ENCODE measurements at places on chromosomes 2 and 18.

DNA sequence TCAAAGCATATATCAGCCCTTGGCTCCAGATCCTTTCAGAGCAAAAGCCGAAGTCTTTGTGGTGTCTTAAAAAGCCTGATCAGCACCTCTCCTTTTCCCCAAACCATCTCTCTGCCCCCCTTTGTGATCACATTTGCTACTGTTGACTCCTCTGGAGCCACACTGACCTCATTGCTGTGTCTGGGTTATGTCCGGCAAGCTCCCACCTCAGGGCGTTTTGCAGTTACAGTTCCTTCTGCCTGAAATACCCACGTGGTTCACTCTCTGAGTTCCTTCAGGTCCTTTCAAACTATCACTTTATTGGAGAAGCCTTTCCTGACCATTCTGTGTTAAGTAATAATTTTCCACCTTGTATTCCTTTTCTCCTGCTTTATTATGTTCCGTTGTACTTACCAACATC lies 11.8 kb downstream of the C2orf69 start:
- no peak for DNase-seq

GRCh38 chr2:12050396-12050795 lies 304.0 kb downstream of the LPIN1 start:
- no peak for DNase-seq

- no peak for DNase-seq
These were observed 37.2 kb upstream of the HPCAL1 start for GRCh38 chr2:10265329-10266132.

DNA sequence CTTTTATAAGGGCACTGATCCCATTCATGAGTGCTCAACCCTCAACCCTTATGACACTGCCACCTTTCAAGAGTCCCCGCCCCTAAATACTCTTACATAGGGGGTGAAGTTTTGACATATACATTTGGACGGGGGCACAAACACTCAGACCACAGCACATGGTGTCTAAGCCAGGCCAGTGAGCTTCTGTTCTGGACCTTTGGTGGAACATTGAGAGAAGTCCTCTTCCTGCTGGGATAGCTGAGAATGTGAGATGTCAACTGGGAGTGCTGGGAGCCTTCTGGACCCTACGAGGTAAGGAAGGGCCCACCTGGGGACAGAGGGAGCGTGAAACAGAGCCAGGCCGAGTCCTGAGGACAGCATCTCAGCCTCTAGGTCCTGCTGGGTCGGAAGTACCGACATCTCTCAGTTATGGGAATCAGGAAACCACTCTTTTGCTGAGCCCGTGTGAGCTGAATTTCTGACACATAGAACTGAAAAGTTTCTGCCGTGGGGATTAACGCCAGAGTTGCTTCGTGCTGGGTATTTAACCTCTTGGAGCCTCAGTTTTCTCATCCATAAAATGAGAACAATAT lies 114.9 kb downstream of the PDCL3 start:
- no peak for DNase-seq

DNA sequence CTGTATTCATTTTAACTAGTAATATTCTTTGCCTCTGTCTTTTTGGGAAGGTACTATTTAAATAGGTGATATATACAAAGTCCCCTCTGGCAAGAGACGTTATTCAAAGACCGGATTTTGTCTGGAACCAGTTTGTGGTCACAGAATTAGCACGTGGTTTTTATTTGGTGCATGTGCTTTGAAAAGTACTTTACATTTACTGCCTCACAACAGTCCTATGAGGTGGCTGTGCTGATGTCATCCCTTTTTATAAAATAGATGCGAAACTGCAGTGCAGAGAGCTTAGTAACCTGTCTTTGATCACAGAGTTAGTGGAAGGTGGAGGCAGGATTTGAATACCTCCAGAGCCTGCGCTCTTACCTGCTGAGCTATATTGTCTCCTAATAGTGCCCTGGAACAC lies 4.0 kb downstream of the LPIN1 start:
- DNase-seq: no peak

DNA sequence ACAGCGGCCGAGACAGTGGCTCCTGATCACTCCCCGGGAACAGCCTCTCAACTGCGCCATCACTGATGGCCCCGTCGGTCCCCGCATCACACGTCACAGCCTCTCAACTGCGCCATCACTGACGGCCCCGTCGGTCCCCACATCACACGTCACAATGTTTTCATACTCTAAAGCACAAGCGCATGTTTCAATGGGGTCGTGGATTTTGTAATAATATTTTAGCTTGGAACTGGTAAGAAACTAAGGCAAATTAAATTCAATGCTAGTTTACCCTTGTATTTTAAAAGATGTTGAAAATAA lies 44.2 kb upstream of the CTDP1 start:
- DNase-seq: no peak

GRCh38 chr18:75249672-75250470 lies 39.3 kb downstream of the TSHZ1 start:
- no peak for DNase-seq

- no peak for DNase-seq
These were observed 125.6 kb upstream of the LGALSL start for GRCh38 chr2:64328415-64328722.

DNA sequence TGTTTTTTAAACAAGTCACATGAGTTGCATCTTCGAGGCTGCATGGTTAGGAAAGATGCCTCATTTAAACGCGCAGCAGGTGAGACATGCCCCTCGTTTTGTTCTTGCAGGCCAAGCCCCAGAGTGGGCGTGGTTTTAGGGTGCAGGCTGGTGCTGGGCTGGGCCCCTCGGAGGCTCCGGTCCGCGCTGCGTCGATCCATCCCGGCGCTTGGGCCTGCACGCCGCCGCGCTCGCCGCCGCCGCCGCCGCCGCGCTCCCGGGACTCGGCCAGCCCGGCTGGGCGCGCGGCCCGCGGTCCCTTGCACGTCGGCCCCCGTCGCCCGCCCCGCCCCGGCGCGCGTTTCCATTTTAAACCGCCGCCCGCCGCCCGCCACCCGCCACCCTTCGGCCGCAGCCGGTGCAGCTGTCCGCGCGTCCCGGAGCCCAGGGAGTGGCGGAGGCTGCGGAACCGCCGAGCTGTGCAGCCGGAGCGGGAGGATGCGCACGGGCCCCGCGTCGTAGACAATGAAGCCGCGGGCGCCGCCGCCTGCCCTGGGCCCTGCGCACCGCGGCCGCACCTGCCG lies 175.5 kb downstream of the AGAP1 start:
- DNase-seq: peak; percentile 55

GRCh38 chr2:159851941-159852340 lies 53.9 kb upstream of the CD302 start:
- no peak for DNase-seq

GRCh38 chr2:216426938-216427337 lies 14.7 kb downstream of the SMARCAL1 start:
- DNase-seq: no peak

DNA sequence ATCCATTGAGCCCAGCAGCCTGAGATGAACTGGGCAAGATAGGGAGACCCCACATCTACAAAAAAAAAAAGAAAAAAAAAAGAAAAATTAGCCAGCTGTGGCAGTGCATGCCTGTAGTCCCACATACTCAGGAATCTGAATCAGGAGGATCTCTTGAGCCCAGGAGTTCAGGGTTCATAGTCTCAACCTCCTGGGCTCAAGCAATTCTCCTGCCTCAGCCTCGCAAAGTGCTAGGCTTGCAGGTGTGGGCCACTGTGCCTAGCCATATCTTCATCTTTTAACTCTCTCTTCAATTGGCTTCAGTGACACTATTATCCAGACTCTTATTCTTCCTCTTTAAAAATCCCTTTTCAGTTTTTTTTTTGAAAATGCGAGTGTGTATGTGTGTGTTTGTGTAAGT lies 28.5 kb upstream of the YES1 start:
- DNase-seq: no peak

DNA sequence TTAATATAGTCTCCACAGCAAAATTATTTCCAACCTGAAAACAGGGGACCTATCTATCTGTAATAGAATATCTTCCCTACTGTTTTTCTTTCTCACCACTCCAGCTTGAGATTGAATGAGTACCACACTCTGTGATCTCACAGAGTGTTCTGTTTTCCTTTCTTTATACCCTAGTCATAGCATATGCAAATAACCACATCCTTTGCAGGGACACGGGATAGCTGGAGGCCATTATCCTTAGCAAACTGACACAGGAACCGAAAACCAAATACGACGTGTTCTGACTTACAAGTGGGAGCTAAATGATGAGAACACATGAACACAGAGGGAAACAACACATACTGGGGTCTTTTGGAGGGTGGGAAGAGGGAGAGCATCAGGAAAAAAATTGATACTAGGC lies 224.7 kb downstream of the SLC8A1 start:
- DNase-seq: no peak

GRCh38 chr2:188114014-188114413 lies 177.7 kb upstream of the GULP1 start:
- DNase-seq: no peak

DNA sequence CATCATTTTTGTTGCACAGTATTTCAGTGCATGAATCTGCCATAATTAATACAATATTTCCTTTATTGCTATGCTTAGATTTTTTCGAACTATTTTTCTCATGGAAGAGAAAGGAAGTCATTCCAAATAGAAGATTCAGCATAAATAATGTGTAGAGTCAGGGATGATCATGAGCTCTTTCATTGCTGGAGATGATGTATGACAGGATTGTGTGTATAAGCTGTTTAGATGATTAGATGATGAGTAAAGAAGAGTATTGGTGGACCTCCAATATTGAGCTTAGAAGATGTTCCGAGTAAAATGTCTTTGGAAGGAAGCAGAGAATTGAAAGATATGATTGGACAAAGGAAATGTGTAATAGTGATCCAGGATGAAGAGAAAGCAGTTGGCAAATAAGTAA lies 364.5 kb downstream of the PARD3B start:
- DNase-seq: no peak

DNA sequence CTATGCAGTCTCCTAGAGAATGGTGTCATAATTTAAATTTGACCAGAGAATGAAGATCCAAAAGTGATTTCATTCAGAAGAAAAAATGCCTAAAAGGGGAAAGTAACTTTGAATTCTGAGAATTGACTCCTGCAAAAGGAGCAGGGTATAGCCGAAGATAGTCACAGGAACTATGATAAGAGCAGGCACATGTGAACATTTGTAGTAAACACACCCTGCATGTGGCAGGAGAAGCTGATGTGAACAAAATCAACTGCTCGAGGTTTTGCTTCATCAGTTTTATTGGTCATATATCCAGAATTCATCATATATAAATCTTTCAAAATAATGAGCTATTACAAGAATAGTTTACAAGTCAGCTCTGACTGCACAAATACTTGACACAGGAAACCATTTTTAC lies 14.0 kb downstream of the MCFD2 start:
- DNase-seq: no peak

GRCh38 chr2:152730591-152731333 lies 12.3 kb downstream of the ARL6IP6 start:
- no peak for DNase-seq

GRCh38 chr2:149538138-149538833 lies 49.3 kb downstream of the MMADHC start:
- no peak for DNase-seq

DNA sequence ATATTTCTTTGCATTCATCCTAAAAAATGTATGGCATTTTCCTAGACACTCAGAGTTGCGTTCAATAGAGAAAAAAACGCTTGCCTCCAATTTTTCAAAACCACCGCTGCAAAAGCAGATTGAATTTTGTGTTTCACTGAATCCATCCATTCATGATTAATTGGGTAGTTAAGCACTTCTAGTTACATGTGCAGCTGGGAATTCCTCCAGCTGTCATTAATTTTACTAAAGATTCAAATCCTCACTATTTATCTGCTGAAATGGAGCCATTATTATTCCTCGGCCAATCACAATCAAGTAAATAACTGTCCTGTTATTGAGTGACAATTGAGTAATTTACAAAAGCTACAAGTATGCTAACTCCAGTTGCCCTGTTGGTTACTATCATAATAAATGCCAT lies 75.8 kb upstream of the ARL5A start:
- no peak for DNase-seq

DNA sequence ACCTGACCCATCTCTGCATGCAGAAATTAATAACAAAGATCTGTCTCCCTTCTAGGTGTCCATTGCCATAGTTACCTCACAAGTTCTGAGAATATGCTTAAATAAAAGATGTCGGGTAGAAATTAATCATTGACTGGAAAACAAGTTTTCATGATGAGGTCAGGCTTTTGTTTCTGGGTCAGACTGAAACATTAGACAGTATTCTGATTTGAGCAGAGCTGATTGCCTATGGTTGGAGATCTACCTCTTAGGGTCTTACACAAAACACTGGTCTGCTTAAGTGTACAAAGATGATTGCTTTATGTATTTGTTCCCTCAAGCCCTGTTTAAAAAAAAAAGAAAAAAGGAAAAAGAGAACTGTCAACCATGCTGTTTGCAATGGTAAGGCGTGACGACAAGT lies 956.4 kb downstream of the CPS1 start:
- DNase-seq: no peak

GRCh38 chr2:50556934-50557575 lies 474.9 kb downstream of the NRXN1 start:
- no peak for DNase-seq

Measured in left lobe of liver (tissue), 2 donors.